ENCODE measurements at places on chromosomes 12 and 14.
A peak's percentile ranks its signal among the peaks of the same experiment; 100 is the strongest.

DNA sequence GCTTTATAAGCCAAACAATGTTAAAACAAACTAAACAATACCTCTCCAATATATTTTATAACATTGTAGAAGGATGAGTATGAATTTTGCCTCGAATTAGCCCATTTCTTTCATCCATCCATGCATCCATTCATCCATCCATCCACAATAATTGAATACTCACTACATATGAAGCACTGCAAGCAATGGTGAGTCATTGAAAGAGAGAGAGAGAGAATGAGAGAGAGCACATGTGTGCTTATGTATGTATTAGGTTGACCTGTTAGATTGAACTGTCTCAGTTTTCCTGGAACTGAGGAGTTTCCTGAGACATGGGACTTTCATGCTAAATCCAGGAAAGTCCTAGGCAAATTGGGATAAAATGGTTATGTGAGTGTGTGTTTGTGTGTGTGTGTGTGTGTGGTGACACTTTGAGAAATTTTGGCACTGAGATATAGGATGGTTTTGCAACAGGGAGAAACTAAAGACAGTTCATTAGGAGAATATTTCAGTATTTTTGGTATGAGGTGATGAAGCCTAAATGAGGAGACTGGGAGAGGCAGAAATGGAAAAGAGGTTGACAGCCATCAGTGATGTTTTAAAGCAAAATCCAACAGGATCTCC, 98.4 kb downstream of the C12orf75 start:
- DNase-seq, result no peak

DNA sequence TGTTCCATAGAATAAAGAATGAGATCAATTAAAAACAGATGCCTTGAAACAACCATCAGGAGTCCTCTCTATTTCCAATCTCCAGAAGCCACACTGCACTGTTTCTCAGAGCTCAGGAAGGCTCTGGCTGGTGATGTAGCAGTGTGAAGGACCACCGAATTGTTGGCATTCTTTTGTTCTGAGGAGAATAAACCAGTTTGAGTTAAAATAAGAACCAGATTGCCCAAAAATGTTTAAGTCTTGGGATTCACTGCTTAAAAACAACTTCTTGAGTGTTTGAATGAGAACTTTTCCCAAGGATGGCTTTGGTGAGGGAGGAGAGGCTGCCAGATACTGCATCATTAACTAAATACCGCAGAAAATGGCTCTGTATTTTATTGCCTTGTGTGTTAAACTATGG, 341.2 kb downstream of the C12orf75 start:
- no peak for DNase-seq

DNA sequence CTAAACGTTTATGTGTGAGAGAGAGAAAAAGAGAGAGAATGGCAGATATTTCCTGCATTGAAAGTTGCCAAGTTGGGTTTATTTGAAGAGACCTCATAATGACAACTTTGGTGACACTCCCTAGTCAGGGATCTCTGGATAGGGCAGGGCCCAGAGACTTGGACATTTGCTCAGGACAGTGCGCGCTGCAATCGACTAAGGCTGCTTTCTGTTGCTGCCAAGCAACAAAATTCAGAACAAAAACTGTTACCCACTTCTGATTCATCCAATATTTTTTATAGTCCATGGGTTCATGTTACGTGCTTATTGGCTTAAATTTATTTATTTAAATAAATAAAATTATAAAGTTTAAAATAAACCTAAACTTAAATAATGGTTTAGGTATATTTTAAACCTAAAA, 34.2 kb downstream of the PTGER2 start:
- DNase-seq, result no peak

DNA sequence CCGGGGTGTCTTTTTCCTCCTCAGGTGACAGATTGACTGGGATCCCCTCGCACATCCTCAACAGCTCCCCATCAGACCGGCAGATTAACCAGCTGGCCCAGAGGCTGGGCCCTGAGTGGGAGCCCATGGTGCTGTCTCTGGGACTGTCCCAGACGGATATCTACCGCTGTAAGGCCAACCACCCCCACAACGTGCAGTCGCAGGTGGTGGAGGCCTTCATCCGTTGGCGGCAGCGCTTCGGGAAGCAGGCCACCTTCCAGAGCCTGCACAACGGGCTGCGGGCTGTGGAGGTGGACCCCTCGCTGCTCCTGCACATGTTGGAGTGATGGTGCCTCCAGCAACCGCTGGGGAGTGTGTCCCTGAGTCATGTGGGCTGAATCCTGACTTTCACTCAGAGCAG, 172.8 kb downstream of the CRADD start:
- no peak for DNase-seq

DNA sequence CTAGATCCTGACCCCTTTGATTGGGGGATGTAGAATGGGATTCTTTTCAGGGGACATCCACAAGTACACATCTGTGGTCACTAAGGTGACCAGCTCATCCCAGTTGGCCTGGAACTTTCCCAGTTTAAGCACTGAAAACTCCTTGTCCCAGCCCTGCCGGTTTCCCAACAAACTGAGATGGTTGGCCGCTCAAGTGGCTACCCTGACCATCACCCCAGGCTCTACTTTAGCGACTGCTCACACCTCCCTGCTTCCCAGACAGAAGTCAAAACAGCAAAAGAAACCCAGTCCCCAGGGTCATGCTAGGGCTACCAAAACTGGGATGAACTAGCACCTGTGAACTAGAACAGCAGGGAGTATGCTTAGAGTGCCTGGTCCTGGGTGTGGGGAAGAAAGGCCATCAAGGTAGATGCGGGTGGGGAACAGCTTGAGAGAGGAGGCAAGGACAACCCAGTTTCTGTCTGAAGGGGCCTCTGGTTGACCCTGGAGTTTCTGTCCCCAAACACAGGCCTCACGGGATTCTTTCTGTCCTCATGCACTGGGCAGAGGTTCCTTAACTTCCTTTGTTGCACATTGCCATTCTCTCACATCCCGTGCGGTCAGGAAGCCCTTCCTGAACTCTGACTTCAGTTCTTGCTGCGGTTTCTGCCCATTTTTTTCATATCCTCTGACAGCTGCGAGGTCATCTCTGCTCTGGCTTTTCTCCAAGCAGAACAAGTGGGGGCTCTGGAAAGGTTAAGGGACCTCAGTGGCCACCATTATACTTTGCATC, 1.6 kb downstream of the LTB4R start:
- DNase-seq, result peak; percentile 38

DNA sequence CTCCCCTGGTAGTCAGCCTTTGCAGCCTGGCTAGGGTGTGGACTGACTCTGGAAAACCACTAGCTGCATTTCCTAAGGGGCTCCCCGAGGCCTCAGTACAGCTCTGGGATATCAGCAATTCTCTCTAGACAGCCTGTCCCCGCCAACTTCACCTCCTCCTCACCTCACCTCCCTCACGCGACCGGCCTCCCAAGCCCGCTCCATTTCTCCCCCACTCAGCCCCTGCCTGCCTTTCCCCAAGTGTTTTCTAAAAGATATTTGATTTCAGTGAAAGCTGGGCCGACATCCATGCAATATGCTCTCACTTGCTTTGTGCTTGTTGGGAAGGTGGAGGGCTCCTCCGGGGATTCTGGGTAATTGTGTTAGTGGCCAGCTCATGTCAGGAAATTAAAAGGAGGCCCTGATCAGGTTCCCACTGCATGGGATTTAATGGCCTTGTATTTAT, 91.8 kb downstream of the ESRRB start:
- DNase-seq, result peak; percentile 81

GRCh38 chr12:3755898-3756297, 3.0 kb upstream of the CRACR2A start:
- DNase-seq, result no peak

DNA sequence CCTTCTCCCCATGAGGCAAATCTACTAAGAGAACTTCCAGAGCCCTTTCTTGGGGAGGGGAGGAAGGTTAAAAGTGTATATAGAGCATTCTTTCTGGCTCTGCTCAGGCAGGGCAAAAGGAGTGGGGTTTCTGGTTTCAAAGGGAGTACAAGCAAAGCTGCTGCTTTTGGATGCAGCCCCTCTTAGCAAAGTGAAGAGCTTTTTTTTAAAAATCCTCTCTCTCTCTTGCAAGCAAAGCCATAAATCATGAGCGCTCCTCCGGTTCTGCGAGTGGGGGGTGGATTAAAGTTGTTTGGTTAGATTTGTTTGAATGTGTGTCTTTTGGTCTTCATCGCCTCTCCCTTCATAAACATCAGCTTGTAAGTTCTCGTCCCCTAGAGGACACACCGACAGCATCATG, 546.6 kb upstream of the TBX3 start:
- DNase-seq, result no peak

GRCh38 chr12:92876496-92876895, 52.6 kb downstream of the EEA1 start:
- no peak for DNase-seq

DNA sequence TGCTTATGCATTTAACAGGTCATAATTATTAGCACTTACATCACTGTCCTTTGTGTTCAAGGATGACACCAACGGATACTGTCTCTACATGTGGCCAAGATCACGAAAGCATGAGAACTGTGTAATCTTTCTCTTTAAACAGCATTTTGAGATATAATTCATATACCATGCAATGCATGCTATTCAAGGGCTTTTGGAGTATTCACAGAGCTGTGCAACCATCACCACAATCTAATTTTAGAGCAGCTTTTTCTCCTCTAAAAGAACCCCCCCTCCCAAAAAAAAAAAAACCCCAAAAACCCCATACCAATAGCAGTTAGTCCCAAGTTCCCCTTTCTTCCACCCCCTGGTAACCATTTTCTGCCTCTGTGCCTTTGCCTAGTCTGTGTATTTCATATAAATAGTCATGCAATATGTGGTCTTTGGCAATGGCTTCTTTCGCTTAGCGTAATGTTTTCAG, 60.6 kb downstream of the SPRING1 start:
- DNase-seq, result no peak

DNA sequence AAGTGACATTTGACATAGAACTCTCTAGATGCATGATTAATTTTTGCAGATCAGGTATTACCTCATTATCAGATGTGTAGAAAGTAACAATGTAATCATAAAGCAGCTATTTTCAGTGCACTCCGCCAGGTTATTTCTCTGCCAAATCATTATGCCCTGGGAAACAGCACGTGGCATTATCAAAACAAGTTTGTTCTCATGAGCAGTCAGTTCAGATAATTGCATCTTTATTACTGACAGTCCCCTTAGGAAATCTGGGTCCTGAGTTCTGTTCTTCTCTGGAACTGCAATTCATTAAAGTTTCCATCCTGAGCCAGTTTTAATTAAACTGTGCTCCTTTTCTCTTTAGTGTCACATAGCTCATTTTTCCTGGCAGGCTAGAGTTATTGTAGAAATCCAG, 94.7 kb upstream of the KRR1 start:
- no peak for DNase-seq

- no peak for DNase-seq
These were observed 20.7 kb downstream of the FAIM2 start for GRCh38 chr12:49882851-49883464.

Data from right hindlimb (tissue), 1 donor.